ENCODE measurements at places on chromosomes 3 and 15.
A peak's percentile ranks its signal among the peaks of the same experiment; 100 is the strongest.

- DNase-seq: no peak
These were observed 103.3 kb upstream of the SPRED1 start for GRCh38 chr15:38149315-38149714.

GRCh38 chr3:73203101-73203500 lies 141.6 kb downstream of the EBLN2 start:
- no peak for DNase-seq

GRCh38 chr3:195003006-195003892 lies 267.7 kb downstream of the XXYLT1 start:
- DNase-seq: no peak

- DNase-seq: no peak
These were observed 302.1 kb upstream of the MME start for GRCh38 chr3:154778057-154778456.

- no peak for DNase-seq
These were observed 2.0 kb downstream of the LYSMD2 start for GRCh38 chr15:51735228-51736010.

DNA sequence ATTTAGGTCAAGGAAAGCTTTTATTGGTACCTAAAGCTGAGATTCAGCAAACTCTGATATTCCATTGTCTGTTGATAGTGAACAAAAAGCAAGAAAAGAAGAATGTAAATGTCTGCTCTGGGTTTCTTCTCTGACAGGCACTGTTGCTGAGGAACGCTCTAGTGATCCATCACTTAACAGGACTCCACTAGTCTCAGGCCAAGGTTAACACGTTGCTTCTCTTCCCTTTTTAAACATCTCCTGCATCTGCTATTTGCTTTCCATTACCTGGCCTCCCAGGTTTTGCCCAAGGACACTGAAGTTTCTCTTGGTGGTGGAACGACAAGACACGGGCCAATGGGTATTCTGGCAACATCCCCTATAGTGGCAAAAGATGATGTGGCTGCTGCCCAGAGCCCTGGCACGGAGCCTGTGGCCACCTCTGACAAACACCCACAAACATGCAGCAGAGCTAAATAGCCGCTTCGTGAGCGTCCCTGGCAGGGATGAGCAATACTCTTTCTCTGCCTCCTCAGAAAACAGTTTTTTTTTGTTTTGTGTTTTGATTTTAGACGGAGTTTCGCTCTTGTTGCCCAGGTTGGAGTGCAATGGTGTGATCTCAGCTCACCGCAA lies 97.8 kb upstream of the AKAP13 start:
- DNase-seq: no peak

- DNase-seq: no peak
These were observed 30.4 kb downstream of the THSD4 start for GRCh38 chr15:71145648-71146047.

- no peak for DNase-seq
These were observed 53.0 kb downstream of the KLHL6 start for GRCh38 chr3:183502237-183503181.

DNA sequence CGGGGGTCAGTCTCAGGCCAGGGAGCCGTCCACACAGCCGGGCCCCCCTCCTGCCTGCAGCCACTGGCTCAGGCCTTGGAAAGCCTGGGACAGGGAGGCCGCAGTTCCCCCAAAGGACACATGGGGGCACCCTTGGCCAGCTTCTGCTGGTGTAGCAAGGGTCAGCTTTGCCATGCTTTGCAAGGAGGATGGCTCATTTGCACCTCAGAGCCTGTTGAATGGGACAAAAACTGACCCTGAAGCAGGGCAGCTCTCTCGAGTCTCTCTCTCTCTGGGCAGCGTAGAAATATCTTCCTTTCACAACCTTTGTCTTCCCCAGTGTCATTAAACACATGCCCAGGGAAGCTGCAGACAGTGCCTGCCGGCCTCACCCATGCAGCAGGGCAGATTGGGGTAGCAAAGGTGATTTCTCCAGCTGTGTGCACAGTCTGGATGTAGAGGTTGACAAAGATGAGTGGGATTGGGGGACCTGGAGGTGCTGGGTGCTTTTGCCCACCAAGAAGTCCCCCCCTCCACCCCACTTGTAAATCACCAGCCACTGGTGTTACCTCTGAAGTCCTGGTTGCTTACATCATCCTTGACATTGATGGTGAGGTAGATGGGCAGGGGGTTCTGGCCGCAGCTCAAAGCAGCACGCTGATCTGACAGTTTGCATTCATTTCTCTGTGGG lies 17.4 kb upstream of the EHD4 start:
- DNase-seq: peak; percentile 72

DNA sequence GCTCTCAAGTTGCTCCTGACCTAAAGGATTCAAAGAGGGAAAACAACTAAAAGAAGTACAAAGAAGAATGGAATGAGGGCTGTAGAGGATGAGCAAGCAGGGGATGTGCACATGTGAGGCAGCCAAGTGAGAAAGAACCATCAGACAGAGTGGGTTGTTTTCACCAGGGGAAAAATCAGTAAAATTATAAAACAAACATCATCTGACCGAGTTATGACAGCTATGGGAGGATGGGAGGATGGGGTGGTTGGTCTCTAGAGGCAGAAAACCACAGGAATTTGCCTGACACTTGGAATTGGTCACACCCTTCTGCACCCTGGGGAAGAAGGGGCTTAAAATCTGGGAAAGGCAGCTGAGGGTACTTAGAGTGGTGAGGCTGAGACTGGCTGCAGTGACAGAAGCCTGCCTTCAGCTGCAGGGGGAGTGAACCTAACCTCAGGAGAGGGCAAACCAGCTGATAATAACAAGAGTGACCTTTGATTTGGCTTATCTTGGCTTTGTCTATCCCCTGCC lies 10.1 kb downstream of the ARHGAP31 start:
- no peak for DNase-seq
